ENCODE measurements at places on chromosomes 13 and 19.

DNA sequence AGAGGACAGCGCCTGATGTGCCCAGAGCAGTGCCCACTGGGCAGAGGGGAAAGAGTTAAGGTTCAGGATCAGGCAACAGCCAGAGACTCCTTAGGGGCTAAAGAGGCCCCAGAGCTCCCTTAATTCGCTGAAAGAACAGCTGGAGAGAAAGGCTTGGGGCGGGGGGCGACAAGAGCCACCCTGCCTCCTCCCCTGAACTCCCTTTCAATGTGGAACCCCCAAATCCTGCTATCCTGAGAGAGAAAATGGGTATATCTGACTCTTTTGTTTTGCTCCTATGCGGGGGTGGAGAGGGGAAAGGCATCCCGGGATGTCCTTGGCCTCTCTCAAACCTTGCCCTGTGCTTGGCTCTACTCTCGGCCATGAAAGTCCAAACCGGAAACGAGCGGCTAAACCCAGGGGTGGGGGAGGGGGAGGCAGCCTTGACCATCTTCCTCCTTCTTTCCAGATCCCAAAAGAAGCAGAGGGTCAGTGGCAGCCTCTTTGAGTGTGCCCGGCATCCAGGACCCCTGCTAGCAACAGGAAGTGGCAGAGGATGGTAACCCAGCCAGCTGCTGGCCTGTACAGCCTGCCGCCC lies 4.7 kb downstream of the PRKACA start:
- DNase-seq: no peak

- DNase-seq: no peak
These were observed 21.3 kb downstream of the PAK4 start for GRCh38 chr19:39146686-39147450.

GRCh38 chr19:2494447-2495129 lies 18.7 kb downstream of the GADD45B start:
- DNase-seq: peak; percentile 72

- DNase-seq: no peak
These were observed 13.5 kb upstream of the PLEKHF1 start for GRCh38 chr19:29651622-29652394.

DNA sequence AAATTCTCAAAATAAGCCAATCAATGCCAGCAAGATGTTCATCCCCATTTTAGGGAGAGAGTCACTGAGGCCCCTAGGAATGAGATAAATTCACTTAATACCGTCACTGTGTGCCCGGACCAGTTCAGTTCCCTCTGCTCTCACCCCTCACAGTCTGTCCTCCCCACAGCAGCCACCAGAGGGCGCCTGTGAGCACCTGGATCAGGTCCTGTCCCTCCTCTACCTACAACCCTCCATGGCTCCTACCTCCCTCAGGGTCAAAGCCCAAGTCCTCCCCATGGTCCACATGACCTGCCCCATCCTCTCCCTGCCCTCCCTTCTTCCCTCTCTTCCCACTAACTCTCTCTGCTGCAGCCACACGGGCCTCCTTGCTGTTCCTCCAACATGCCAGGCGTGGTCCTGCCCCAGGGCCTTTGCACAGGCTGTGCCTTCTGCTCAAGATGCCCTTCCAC lies 42.0 kb upstream of the NFIC start:
- peak; percentile 75 for DNase-seq

- DNase-seq: no peak
These were observed 70.7 kb upstream of the ANKRD10 start for GRCh38 chr13:110985541-110985940.

DNA sequence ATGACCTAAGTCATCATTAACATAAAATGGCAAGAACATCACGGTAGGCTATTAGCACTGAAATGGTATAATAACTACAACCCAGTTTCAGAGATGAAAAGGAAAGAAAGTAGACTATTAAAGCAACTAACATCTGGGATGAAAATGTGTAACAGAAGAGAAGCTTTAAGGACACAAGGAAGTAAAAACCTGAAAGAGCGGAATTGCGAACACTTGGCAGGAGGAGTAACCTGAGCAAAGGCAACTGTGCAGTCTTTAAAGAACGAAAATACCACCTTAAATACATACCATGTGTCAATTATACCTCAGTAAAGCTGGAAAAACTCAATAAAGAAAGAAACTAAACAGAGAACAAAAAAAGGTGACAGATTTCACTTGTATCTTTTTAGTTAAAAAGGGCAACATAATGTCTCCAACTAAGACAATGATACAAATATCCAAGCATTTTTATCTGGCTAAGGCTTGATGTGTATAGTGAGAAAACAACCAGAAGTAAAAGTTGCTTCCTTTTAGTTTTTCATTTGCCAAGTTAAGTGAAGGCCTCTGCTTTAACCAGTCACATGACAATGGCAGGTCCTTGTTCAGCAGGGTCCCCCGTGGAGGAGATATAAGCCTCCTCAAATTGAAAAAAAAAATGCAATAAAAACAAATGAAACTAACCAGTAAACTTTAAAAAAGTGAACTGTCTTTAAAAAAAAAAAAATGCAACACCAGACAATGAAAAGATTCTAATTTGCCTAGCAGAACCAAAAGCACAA lies 11.6 kb downstream of the USP12 start:
- no peak for DNase-seq

DNA sequence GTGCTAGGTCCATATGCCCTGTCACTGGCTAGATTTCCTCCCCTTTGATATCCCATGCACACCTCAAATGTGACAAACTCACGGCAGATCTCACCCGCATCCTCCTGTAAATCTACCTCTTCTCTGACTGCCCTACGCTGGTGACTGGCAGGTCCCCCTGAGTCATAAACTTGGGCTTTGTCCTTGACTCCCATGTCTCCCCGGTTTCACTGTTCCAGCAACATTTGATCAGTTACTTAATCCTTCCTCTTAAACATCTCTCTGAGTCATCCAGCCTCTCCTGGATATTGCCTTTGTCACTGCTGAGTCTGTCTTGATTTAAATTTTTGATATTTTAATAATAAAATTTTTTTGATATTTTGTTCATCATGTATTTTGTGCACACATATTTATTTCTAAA lies 26.5 kb downstream of the FAM216B start:
- DNase-seq: no peak

- DNase-seq: no peak
These were observed 67.3 kb upstream of the KLF12 start for GRCh38 chr13:74201530-74201929.

- no peak for DNase-seq
These were observed 11.6 kb downstream of the WTIP start for GRCh38 chr19:34493038-34493648.

- no peak for DNase-seq
These were observed 7.0 kb upstream of the PPP6R1 start for GRCh38 chr19:55265723-55266386.

DNA sequence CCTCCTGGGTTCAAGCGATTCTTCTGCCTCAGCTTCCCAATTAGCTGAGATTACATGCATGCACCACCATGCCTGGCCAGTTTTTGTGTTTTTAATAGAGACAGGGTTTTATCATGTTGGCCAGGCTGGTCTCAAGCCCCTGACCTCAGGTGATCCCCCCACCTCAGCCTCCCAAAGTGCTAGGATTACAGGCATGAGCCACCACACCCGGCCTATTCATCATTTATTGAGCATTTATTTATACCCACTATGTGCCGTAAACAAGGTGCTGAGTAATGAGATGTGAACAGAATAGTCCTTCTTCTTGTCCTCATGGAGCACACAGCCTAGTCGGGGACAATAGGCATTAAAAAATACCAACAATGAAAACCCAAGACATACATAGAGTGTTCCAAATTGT lies 25.6 kb downstream of the ACTN4 start:
- no peak for DNase-seq

- no peak for DNase-seq
These were observed 12.0 kb downstream of the TSHZ3 start for GRCh38 chr19:31337008-31337914.

DNA sequence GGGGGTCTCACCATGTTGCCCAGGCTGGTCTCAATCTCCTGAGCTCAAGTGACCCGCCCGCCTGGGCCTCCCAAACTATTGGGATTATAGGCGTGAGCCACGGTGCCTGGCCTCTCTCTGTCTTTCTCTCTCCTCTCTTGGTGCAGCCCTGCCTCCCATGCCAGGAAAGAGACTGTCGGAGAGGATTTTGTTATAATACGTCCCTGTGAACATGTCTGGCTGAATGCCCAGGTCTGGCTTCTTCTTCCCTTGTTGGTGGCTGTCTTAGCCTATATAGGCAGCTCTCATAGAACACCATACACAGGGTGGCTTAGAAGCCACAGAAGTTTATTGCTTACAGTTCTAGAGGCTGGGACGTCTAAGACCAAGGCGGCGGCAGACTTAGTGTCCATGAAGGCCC lies 46.4 kb downstream of the PEX11G start:
- DNase-seq: no peak

DNA sequence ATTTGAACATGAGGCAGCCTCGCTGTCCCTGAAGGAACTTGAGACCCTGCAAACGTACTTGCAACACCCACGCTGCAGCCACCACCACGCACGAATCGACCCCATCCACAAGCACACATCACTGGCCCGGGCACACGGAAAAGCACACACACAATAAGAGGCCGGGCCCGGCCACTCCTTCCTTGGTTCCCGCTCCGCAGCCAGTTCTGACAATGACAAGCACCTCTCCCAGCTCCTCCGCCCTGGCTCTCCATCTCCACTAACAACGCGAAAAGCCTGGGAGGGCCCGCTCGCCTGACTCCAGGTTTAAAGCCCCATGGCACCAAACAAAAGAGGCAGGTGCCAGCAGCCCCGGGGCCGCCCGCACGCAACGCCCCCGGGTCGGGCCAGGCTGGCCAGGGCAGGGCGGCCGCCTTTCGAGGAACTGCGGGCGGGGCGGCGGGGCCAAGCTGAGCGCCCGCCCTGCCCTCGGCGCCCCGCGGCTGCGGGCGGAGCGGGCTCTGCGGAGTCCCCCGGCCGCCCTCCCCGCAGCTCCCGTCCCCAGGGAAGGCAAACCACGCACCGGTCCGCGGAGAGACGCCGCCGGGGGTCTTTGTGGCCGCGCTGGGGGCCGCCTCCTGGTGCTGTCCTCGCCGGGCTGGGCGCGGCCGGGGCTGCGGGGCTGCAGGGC lies 495 bp downstream of the DCLK1 start:
- peak; percentile 13 for DNase-seq

DNA sequence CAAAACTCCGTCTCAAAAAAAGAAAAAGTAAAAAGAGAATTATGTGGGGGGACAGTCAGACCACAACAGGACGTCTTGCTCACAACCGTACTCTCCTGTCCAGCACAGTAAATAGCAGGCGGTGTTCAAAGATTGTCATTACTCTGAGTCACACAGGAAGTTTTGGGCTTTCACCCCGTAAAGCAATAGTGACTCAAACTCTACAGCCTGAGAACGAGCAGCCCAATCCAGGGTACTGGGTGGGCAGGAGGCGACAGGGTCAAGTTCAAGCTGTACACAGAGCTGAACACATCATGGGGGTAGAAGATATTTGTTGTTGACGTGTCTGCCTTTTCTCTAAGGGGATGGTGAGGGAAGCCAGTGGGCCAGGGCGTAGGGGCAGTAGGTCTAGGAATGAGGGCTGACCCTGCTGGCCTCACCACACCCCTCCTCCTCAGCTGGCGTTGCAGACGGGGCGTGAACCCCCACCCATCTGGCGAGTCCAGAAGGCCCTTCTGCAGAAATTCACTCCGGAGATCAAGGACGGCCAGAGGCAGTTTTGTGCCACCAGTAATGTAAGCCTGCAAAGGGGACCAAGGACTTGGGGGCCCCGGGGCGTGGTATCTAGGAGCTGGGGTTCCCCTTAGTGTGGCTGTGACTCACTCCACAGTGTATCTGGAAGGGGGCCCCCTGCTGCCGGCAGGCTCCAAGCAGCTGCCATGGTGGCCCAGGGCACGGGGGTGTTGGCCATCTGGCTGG lies 23.3 kb downstream of the PRR12 start:
- DNase-seq: no peak

- peak; percentile 67 for DNase-seq
These were observed 106.5 kb downstream of the TEX26 start for GRCh38 chr13:31038834-31039552.

DNA sequence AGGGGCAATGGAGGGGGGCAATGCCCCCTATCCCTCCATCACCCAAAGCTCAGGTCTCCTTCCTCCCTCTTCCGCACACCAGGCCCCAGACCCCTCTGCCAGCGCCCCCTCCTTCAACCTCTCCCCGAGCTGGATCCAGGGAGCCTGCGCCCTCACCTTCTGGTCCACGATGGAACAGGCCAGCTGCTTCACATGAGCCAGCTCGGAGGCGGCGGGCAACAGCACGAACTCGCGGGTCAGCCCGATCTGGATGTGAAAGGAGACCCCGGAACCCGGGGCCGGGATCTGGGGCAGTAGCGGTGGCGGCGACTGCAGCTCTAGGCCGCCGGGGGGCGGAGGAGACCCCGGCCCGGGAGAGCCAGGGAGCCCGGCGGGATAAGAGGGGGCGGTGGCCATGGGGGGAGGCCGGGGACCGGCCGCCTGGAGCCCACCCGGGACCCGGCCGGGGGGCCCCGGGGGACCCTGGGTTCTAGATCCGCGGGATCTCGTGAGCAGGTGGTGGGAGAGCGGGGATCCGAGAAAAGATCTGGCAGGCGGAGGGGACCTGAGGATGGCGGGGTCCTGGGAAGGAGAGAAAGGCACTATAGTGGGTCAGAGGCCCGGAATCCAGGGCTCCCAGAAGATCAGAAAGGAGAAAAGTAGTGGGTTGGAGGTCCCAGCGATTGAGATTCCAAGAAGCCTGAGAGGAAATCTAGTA lies 791 bp downstream of the PRKD2 start:
- DNase-seq: peak; percentile 42

- no peak for DNase-seq
These were observed 168.9 kb upstream of the TSC22D1 start for GRCh38 chr13:44744880-44745633.

GRCh38 chr19:6078068-6078467 lies 32.2 kb downstream of the RFX2 start:
- DNase-seq: no peak

GRCh38 chr19:52307275-52307674 lies 10.3 kb downstream of the ZNF480 start:
- peak; percentile 26 for DNase-seq

- DNase-seq: no peak
These were observed 1.8 kb upstream of the SLC7A1 start for GRCh38 chr13:29597246-29597645.

- DNase-seq: no peak
These were observed 203.0 kb downstream of the DIAPH3 start for GRCh38 chr13:59960683-59961082.

Measured in hematopoietic multipotent progenitor cell treated with erythropoietin and hydrocortisone succinate and interleukin-3 and kit ligand, for 4 days (in vitro differentiated cells).